ENCODE measurements at places on chromosomes 4 and X.

DNA sequence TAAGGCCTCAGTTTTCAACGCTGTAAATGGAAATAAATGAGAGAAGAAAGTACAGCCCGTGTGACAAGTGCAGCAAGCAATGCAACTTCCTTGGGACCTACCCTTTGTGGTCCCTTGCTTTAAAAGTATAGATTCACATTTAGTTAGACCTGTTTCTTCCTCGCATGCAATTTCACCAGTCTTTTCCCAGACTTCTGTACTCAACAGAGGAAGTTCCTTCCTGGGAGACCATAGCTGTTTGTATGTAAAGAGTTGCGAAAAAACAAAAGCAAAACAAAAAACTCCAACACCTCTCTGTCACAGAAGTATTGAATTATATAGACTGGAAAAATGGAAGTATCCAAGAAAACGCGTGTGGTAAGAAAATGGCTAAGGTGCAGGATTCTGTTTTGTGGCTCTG, 1.1 kb upstream of the IRF2 start:
- H3K36me3 ChIP-seq = no peaks in the 10 kb centered on the region
- peaks cover 4% of the 10 kb centered on the region for H3K4me1 ChIP-seq
- H3K4me3 ChIP-seq = peak overlapping the region; percentile 91
- no peak for DNase-seq

GRCh38 chrX:82742351-82742750, 765.7 kb upstream of the POU3F4 start:
- H3K27ac ChIP-seq = no peak overlapping the region
- no peak overlapping the region for H3K4me3 ChIP-seq
- no peaks in the 10 kb centered on the region for H3K27me3 ChIP-seq
- DNase-seq = no peak
- H3K4me1 ChIP-seq = no peaks in the 10 kb centered on the region

GRCh38 chr4:173537613-173538147, 7.7 kb upstream of the HAND2 start:
- H3K27ac ChIP-seq = no peak overlapping the region
- DNase-seq = no peak
- no peaks in the 10 kb centered on the region for H3K36me3 ChIP-seq
- no peak overlapping the region for H3K4me3 ChIP-seq
- H3K4me1 ChIP-seq = no peaks in the 10 kb centered on the region
- peaks cover 74% of the 10 kb centered on the region for H3K27me3 ChIP-seq

DNA sequence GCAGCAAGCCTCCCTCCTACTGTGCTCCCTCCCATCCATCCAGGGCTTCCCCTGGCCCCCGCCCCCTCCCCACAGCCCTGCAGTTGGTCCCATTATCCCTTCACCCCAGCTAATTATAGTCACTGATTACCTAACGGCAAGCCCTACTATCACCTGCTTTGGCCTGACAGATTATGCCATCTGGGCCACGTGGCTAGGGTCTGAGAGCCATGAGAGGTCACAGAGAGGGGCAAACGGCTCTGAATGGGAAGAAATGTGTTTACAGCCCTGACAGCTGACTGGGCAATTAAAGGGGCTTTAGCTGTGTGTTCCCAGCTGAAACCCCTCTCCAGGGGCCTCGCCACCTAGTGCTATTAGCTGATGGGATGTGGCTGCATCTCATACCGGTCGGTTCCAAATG, 134.4 kb upstream of the CPEB2 start:
- H3K27ac ChIP-seq = no peak overlapping the region
- no peaks in the 10 kb centered on the region for H3K4me1 ChIP-seq
- H3K4me3 ChIP-seq = no peak overlapping the region

GRCh38 chr4:144181391-144181790, 40.9 kb upstream of the GYPA start:
- no peak overlapping the region for H3K27ac ChIP-seq
- H3K4me1 ChIP-seq = no peaks in the 10 kb centered on the region
- no peak overlapping the region for H3K4me3 ChIP-seq
- DNase-seq = no peak
- no peaks in the 10 kb centered on the region for H3K36me3 ChIP-seq

- DNase-seq = peak; percentile 74
- no peaks in the 10 kb centered on the region for H3K27me3 ChIP-seq
- H3K4me3 ChIP-seq = no peak overlapping the region
- H3K36me3 ChIP-seq = no peaks in the 10 kb centered on the region
Observed at GRCh38 chr4:100290585-100290984, 100.3 kb upstream of the DDIT4L start.

DNA sequence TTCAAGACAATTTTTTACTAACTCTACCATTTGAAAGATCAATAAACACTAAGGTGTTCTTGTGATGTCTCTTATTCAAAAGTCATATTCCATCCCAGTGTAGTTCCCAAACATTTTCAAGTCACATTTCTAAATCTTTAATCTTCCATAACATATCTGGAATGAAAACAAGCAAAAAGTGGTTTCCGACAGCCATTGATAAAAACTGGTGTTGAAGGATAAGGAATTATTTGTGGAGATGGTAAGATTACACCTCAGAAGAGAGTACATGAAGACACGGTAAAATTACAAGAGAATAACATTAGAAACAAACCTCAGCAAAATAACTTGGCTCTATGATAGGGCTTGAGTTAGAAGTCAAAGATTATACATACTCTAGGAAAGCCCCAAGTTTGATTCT, 4.3 kb downstream of the CHIC2 start:
- H3K4me3 ChIP-seq = no peak overlapping the region
- no peak for DNase-seq
- H3K27ac ChIP-seq = no peak overlapping the region
- H3K27me3 ChIP-seq = no peaks in the 10 kb centered on the region

DNA sequence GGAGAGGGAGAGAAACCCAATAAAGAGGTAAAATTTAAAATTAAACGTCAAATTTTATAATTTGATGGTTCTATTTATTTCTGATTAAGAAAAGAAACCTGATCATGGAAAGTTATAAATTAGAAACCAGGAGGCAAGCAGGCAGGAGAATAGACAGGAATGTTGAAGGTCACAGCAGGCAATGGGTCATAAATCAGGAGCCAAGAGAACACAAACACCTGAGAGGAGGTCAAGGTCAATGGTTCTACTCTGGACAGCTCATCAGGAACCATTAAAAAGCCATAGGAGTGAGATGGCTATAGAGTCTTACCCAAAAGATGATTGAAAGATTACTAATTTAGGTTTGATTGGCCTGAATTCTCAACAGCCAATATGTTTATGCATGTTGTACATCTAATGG, 126.9 kb upstream of the HCCS start:
- no peaks in the 10 kb centered on the region for H3K36me3 ChIP-seq
- no peak for DNase-seq
- H3K27ac ChIP-seq = no peak overlapping the region
- no peaks in the 10 kb centered on the region for H3K4me1 ChIP-seq
- no peaks in the 10 kb centered on the region for H3K27me3 ChIP-seq

DNA sequence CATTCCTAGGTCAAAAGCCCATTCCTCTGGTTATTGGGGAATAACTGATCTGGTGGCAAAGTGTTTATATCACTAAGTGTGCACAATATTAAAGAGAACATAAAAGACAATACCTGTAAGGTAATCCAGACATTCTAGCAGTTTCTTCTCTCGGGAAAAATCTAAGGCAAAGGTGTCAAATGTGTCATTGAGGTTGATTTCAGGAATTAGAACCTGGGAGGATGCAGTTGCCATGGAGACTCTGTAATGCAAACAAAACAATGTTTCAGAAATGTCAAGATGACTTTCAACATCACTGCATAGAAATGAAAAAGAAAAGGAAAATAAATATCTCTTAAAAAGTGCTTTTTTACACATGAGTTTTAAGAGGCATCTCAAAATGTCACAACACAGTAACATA, 145.9 kb downstream of the MID1 start:
- no peak overlapping the region for H3K4me3 ChIP-seq
- no peak overlapping the region for H3K27ac ChIP-seq
- peaks cover 8% of the 10 kb centered on the region for H3K36me3 ChIP-seq
- H3K27me3 ChIP-seq = no peaks in the 10 kb centered on the region

- peak; percentile 76 for DNase-seq
- H3K36me3 ChIP-seq = no peaks in the 10 kb centered on the region
- no peaks in the 10 kb centered on the region for H3K27me3 ChIP-seq
- no peak overlapping the region for H3K27ac ChIP-seq
- no peak overlapping the region for H3K4me3 ChIP-seq
- H3K4me1 ChIP-seq = peaks cover 2% of the 10 kb centered on the region
Observed at GRCh38 chr4:144565527-144566195, 80.3 kb upstream of the HHIP start.

GRCh38 chr4:87497159-87497558, 32.0 kb downstream of the SPARCL1 start:
- no peak overlapping the region for H3K4me3 ChIP-seq
- no peaks in the 10 kb centered on the region for H3K27me3 ChIP-seq
- no peak for DNase-seq

- H3K36me3 ChIP-seq = peaks cover 8% of the 10 kb centered on the region
- peaks cover 2% of the 10 kb centered on the region for H3K4me1 ChIP-seq
- DNase-seq = no peak
- no peaks in the 10 kb centered on the region for H3K27me3 ChIP-seq
- H3K27ac ChIP-seq = no peak overlapping the region
Observed at GRCh38 chrX:129823522-129823921, 20.2 kb downstream of the ZDHHC9 start.

- H3K27ac ChIP-seq = no peak overlapping the region
- H3K4me1 ChIP-seq = no peaks in the 10 kb centered on the region
- DNase-seq = no peak
- H3K4me3 ChIP-seq = no peak overlapping the region
- no peaks in the 10 kb centered on the region for H3K27me3 ChIP-seq
Observed at GRCh38 chr4:177860171-177860570, 417.9 kb upstream of the AGA start.

DNA sequence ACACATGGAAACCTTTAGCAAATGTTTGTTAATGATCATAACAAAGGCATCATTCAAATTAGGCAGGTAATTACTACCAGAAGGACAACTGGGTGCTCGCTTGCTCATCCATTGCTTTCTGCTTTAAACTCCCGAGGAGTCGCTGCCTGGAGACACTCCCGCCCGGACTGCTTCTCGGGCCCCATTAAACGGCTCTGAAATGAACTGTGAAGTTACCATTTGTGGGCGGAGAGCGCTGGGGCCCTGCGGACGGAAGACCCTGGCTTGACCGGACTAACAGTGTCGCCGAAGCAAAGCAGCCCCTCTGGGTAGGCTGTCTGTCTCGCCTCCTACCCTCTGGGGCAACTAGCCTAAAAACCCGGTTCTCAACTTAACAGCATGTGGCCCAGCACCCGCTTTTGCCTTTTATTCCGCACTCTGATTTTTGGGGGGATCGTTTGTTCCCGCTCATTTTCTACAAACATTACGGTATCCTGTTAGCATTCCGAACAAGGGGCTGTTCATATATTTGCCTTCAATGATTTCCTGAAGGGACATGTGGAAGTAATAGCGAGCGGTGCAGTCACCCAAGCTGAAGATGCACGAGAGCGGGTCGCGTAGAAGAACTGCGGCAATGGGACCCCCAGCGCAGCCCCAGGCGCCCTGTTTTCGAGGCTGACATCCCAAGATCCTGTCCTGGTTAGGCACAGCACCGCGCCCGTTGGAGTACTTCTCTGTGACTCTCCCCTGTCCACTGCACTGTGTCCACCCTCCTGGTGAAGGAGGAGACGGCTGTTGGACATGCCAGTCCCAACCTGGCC, 1.6 kb upstream of the PDGFRA start:
- H3K27me3 ChIP-seq = no peaks in the 10 kb centered on the region
- H3K27ac ChIP-seq = peak overlapping the region; percentile 83
- peak; percentile 80 for DNase-seq
- H3K4me3 ChIP-seq = peak overlapping the region; percentile 89
- H3K4me1 ChIP-seq = peaks cover 15% of the 10 kb centered on the region

GRCh38 chr4:185370268-185370949, 25.3 kb downstream of the LRP2BP start:
- H3K4me3 ChIP-seq = no peak overlapping the region
- H3K36me3 ChIP-seq = peaks cover 4% of the 10 kb centered on the region
- H3K27me3 ChIP-seq = no peaks in the 10 kb centered on the region
- H3K27ac ChIP-seq = no peak overlapping the region
- DNase-seq = no peak

DNA sequence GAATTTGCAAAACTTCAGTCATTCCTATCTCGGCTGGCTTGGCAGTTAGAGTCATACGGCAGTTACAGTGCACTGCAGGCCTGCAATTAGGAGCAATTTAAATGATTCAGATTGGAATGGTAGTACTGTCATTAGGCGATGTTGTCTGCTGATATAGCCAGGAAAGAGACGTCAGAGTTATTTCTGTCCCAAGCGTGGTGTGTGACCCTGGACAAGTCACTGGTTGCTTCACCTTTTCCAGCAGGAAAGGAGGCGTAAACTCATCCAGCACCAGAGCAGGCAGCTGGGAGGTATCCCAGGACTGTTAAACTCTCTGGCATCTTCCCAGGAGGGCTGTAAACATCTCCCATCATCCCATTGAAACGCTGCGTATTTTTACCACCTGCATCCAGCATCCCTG, 836 bp upstream of the LNX1 start:
- H3K4me3 ChIP-seq = no peak overlapping the region
- no peaks in the 10 kb centered on the region for H3K36me3 ChIP-seq
- no peak overlapping the region for H3K27ac ChIP-seq
- H3K27me3 ChIP-seq = no peaks in the 10 kb centered on the region
- peak; percentile 13 for DNase-seq

GRCh38 chr4:55545151-55545550, 1.6 kb downstream of the CLOCK start:
- H3K27ac ChIP-seq = peak overlapping the region; percentile 75
- peak; percentile 28 for DNase-seq
- H3K36me3 ChIP-seq = 0 out of 2 replicates have a peak, but pooled peaks cover 1% of the 10 kb centered on the region
- peak overlapping the region; percentile 62 for H3K4me3 ChIP-seq
- H3K4me1 ChIP-seq = peaks cover 8% of the 10 kb centered on the region

DNA sequence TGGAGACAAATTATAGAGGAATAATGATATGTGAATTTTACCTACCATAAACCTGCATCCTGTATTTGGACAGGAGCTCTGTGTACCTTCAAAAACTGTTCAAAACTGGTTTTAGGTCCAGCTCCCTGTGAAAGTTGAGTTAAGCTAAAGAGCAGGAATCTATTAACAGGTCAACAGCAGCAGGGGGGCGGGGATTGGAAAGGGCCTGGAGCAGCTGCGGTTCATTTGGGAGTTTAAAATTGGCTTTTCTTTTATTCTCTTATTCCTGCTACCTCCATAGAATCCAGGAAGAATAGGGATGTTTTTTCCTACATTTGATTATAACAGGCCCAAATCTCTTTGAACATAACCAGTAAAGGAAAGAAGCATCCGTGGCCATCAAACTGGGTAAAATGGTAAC, 23.8 kb downstream of the SHROOM3 start:
- H3K4me1 ChIP-seq = 0 out of 2 replicates have a peak, but pooled peaks cover 3% of the 10 kb centered on the region
- DNase-seq = no peak
- H3K27me3 ChIP-seq = no peaks in the 10 kb centered on the region
- H3K36me3 ChIP-seq = no peaks in the 10 kb centered on the region
- H3K4me3 ChIP-seq = no peak overlapping the region

DNA sequence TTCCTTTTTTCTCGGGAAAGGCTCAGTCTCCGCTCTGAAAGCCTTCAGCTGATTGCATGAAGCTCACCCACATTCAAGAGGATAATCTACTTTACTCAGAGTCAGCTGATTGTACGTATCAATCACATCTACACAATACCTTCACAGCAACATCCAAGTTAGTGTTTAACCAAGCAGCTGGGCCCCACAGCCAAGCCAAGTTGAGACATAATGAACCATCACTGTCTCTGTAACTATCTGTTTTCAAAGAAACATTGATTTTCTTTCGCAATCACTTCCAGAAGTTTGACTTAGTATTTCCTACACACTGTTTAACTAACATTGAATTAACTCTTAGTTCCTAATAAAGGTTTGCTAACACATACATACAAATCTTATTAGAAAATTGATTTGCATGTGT, 40.3 kb downstream of the RWDD4 start:
- no peak overlapping the region for H3K4me3 ChIP-seq
- H3K4me1 ChIP-seq = peaks cover 5% of the 10 kb centered on the region
- no peaks in the 10 kb centered on the region for H3K36me3 ChIP-seq
- no peaks in the 10 kb centered on the region for H3K27me3 ChIP-seq
- no peak overlapping the region for H3K27ac ChIP-seq
- no peak for DNase-seq
